ENCODE measurements at places on chromosomes 6 and 20.

GRCh38 chr20:1146957-1147356 is 28.6 kb downstream of the PSMF1 start:
- DNase-seq = no peak

GRCh38 chr6:73516514-73517489 is 4.0 kb downstream of the EEF1A1 start:
- DNase-seq = no peak

- peak; percentile 55 for DNase-seq
Measured at GRCh38 chr6:30554962-30555815, 1.1 kb downstream of the GNL1 start.

DNA sequence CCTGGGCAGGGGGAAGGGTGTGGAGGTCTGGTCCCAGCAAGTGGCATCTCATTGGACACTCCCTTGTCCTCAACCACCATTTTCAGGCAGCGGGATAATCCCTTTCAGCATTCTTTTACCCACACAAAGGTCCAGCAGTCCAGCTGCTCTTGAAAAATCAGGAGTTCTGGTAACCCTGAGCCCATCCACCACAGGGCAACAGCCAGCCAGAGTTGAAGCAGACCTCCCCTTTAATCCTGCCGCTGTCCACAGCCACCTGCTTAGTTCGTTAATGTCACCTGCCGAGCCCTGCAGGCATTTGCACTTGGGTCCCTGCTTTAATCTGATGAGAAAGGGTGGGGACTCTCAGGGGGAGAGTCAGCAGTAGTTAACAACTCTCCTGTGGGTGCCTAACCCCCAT is 11.1 kb downstream of the TMEM74B start:
- no peak for DNase-seq

- DNase-seq = no peak
Measured at GRCh38 chr6:111918825-111919224, 45.6 kb upstream of the FYN start.

GRCh38 chr6:105459864-105460263 is 57.0 kb upstream of the PREP start:
- no peak for DNase-seq

GRCh38 chr6:106477790-106478189 is 117.3 kb downstream of the CRYBG1 start:
- peak; percentile 30 for DNase-seq

DNA sequence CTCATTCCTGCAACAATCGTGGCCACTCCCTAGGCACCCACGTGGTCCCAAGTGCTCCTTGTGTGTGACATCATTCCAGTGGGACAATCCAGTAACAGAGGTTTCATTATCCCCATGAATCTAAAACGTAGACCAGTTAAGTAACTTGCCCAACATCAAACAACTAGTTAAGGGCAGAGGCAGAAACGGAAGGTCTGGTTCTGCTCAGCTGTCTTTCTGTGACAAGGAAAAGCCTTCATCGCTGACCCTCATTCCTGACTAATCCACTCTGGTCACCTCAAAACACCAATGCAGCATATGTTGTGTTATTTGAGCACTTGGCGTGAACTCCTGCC is 261.4 kb upstream of the JARID2 start:
- DNase-seq = peak; percentile 29

- no peak for DNase-seq
Measured at GRCh38 chr6:133816171-133816570, 72.7 kb upstream of the TCF21 start.

DNA sequence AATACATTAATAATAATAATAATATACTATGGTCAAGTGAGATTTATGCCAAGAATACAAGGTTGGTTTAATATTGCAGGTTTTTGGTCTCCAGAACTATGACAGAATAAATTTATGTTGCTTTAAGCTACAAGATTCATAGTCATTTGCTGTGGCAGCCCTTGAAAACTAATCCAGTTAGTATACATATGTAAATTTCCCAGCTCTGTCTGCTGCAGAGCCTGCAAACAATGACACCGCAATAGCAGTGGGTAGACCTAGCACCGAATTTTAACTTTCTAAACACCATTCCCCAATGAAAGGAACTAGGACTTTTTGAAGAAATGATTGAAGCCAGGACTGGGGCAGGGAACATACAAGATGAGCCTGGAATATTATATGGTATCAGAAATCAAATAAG is 647.7 kb upstream of the NRSN1 start:
- no peak for DNase-seq

DNA sequence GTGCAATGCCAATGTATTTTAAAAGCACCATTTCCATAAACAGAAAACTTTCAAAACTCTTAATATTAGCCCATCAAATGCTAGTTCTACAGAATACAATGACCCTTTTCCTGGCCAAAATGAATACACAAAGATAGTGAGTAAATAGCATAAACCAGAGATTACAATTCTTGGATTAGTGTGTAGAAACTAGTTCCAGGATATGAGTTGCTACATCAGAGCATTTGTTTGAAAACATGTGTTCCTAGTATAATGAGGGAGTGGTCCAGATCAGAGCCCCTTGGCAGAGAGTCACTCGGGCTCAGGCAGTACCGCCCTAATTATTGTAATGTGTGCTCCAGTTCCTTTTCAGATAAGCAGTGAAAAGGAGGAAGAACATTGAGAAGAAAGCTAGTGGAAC is 63.7 kb upstream of the COL21A1 start:
- DNase-seq = no peak

DNA sequence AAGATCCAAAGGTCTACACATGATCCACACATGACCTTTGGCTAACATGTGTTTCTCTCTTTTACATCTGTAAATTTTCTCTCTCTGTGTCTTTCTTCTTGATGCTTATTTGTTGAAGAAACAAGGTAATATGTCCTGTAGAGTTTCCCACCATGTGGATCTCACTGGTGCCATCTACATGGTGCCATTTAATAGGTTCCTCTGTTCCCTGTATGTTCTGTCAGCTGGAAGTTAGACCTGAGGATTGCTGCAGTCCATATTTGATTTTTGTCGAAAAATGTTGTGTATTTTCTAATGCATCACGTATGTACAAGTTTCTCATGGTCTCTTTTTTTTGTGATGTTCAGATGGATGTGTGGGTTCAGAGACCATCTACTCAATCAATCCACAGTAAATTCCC is 30.0 kb downstream of the FOXA2 start:
- DNase-seq = no peak

DNA sequence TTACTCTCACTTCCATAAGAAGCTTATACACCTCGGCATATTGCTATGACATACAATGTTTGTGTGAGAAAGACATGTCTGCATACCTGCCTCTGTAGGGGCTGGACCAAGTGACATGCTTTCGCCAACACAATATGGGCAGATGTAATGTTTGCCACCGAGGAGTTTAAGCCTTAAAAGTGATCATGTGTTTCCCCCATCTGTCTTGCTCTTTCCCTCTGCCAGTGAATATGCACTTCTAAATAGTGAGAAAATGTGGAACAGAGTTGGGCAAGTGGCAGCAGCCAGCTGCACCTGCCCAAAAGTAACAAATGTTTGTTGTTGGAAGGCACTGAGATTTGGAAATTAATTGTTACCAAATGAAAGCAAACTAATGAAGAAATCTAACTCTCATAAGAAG is 274.8 kb upstream of the BTBD3 start:
- DNase-seq = no peak

- no peak for DNase-seq
Measured at GRCh38 chr6:119257726-119258125, 91.8 kb downstream of the MAN1A1 start.

DNA sequence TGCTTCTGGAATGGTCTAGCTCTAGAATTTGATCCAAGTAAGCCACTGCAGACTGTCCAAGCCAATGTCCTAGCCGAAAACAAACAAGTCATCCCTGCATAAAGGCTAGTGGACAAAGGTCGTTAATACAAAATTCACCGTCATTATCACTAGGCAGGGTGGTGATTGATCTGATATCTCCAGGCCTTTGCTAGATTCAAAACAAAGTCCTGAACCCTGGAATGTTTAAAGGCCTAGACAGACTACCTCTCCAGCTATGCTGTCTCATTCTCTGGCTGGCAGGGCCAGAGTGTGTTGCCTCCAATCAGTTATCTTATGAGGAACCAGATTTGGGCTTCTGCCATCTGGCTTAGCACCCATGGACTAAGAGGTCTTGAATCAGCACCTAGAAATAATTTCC is 38.3 kb downstream of the MAP7 start:
- no peak for DNase-seq

DNA sequence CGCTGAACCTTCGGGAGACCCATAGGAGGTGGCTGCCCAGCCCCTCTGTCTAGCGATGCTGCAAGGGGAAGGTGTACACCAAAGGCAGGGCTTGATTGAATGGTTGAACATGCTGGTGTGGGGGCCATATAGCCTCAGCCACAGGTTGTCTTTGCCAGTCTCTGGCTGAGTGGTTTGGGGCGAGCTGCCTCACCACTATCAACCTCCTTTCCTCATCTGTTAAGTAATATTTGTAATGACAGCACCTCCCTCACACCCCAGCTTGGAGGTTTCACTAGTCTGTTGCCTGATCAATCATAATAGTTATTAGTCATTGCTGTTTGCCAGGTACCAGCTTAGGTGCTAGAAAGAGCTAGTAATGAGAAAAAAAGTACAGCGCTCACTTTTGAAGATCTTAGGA is 11.8 kb upstream of the ZNF831 start:
- DNase-seq = no peak

DNA sequence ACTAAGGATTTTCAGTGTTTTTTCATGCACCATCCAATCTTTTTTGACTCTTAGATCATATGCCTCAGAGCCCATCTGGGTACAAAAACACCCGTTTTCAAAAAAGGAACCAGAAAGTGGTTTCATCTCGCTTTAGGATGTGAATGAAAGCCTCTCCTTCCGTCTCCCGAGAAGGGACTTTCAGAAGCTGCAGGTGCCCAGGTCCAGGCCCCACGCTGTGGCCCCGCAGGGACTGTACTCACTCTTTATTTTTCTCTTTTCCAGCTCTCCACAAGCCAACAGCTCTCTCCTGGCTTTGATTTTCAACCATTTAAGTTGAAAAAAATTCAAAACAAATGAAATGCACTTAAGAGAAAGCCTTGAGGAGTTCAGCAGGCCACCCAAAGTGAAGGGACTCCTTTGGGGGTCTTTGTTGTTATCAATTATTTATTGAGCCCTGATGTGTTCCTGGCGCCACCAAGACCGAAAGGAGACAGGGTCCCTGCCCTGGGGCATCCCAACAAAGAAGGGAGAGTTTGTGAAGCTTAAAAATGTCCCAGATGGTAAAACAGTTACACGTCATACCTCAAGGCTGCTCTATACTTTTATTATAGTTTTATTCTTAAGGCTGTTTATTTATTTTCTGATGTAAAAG is 467.3 kb downstream of the PREX1 start:
- no peak for DNase-seq

DNA sequence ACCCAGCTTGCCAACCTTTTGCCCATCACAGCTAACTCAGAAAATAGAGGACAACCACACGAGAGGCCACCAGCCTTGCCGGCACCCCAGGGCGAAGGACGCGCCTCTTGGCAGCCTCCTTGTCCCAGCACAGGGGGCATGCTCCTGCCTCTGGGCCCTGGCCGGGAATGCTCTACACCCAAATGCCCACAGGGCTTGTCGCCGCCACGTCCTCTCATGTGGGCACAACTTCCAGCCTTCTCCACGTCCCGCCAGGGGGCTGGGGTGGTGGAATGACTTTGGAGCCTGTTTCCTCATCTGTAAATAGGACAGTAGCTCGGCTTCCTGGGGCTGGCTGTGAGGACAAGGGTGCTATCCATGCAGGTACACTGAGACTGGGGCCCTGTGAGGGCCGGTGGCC is 152.4 kb upstream of the MLN start:
- no peak for DNase-seq

GRCh38 chr20:32129863-32130262 is 20.3 kb downstream of the TM9SF4 start:
- DNase-seq = no peak

DNA sequence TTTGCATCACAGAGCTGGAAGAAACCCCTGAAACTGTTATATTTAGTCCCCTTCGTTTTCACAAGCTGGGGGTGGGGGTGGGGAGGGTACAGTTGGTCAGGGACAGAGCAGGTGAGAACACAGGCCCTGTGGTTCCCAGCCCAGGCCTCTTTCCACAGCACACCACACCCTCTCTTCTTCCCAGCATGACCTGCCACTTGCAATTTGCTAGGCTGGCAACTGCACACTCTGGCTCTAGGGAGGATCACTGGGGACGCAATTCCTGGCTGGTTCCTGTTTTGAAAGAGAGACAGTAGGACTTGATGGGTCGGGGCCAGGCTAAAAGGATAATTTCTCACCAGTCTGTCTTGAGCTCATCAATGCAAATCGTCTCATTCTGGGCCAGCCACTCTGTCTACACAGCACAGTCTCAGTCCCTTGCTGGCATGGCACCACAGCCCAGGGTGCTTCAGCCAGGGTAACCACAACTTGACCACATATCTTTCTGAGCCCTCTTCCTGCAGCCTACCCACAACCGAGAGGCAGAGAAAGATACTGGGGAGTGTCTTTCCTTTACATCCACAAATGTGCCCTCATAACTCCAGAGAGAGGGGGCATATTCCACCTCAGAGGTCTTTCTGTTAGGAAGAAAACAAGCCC is 41.7 kb upstream of the EMILIN3 start:
- DNase-seq = no peak

Measured in BE2C (cell line).